GM13977 (cell line): ENCODE measurements at places on chromosomes 3 and 15.
A peak's percentile ranks its signal among the peaks of the same experiment; 100 is the strongest.

- peak; percentile 21 for DNase-seq
Measured at GRCh38 chr3:64575211-64575844, 112.5 kb downstream of the ADAMTS9 start.

GRCh38 chr3:79306934-79307570, 460.7 kb downstream of the ROBO1 start:
- DNase-seq = no peak

DNA sequence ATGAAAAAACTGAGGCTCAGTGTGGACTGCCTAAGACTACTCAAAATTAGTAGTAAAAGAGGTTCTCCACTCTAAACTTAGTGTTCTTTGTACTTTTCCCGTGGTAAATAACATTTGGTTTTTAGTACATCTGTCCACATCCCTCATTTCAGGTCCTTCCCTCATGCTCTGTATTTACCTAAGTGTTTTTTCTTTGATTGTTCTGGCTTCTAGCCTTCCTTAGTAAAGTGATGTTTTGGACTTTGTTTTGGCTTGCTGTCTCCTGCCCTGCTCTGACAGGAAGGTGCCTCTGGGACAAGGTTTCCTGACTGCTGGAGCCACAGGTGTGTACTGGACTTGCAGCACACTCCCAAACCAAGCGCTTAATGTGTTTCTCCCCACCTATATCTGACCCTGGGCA, 29.9 kb upstream of the ALDH1A2 start:
- DNase-seq = no peak

GRCh38 chr3:186788482-186789370, 5.3 kb downstream of the EIF4A2 start:
- no peak for DNase-seq
